CD4-positive, alpha-beta T cell treated with Interleukin-6 at 100 ng/mL for 8 hours (primary cell): ENCODE measurements at places on chromosomes 12 and 14.

GRCh38 chr12:131928711-131929580 is at the start of gene PUS1:
TSS of gene PUS1 (plus strand) at chr12:131929276. CDS start at chr12:131929723, 447 bp downstream.
- peak; percentile 95 for DNase-seq

- no peak for DNase-seq
These were observed 67.6 kb upstream of the GNG2 start for GRCh38 chr14:51792809-51793208.

DNA sequence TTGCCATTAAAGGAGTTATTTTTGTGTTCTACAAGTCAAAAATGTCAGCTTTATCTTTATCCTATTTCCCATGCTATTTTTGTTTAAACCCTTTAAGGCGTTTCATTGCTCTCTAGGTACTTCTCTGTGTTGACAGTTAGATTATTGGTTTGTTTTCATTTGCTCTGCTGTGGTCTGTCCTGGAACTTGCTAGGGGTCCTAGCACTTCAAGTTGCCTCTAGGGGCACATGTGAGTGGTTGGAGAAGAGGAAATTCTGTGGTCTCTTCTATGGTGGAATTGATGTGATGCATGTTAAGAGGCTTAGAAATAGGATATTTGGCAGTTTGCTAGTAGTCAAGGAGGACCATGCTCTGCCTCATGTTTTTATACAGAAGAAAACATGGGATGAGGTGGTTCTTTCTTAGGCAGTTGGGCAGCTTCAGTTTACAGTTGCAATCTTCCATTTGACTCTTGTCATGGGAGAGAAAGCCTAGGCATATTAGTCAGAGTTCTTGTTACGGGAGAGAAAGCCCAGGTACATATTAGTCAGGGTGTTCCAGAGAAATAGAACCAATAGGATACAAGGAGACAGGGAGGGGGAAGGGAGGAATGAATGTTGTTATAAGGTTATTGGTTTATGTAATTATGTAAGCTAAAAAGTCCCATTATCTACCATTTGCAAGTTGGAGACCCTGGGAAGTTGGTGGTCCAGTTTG is 14.4 kb downstream of the TTLL5 start:
- no peak for DNase-seq

GRCh38 chr14:57760896-57761295 is 105.0 kb downstream of the SLC35F4 start:
- DNase-seq, result no peak

- DNase-seq, result no peak
These were observed 974 bp downstream of the BTBD7 start for GRCh38 chr14:93331728-93332396.

- no peak for DNase-seq
These were observed 7.7 kb downstream of the SLC6A13 start for GRCh38 chr12:254912-255311.

- no peak for DNase-seq
These were observed 79.2 kb downstream of the ASCL1 start for GRCh38 chr12:103036581-103037214.

DNA sequence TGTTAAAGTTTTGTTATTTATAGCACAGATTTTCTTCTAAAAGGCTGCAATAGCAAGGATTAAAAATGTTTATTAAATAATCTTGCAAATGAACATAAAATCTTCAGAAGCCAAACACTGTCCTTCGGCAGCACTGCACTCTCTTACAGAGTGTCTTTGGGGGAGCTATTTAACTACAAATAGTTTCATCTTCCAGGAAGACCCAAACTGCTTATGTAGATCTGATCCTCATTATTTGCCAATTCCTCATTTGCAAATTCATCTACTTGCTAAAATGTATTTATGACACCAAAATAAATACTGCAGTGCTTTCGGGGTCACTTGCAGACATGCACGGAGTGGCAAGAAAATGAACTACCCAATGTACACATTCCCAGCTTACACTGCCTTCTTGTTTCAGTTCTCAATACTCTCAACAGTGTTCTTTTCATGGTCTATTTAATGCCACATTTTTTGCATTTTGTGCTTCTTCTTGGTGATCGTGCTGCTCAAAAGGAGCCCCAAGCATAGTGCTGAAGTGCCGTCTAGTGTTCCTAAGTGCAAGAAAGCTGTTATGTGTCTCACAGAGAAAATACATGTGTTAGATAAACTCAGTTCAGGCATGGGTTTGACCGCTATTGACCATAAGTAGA is 128.1 kb downstream of the PRKD1 start:
- DNase-seq, result no peak

DNA sequence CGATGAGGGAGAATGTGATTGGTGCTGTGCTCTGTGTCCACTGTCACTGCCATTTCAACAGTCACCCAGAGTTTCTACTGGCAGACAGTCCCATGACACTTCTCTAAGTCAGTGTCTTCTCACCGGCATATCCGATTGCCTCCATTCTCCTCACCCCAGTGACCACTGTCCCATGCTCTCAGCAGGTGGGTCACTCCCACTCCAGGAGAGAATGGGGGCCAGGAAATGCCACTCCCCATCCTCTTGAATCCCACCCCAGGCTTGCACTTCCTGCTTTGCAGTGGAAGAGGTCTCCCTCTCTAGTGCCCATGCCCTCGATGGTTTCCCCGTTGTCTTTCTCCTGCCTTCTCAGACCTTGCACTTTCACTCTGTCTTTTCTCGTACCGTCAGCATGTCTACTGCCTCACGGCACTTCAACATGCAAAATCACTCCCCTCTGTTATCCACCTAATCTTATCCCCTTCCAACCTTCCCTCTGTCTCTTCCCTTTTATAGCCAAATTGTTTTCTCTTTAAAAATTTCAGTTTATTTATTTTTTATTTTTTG is 2.2 kb upstream of the EP400 start:
- DNase-seq, result no peak

- no peak for DNase-seq
These were observed 27.0 kb downstream of the DHRS2 start for GRCh38 chr14:23663127-23663526.

DNA sequence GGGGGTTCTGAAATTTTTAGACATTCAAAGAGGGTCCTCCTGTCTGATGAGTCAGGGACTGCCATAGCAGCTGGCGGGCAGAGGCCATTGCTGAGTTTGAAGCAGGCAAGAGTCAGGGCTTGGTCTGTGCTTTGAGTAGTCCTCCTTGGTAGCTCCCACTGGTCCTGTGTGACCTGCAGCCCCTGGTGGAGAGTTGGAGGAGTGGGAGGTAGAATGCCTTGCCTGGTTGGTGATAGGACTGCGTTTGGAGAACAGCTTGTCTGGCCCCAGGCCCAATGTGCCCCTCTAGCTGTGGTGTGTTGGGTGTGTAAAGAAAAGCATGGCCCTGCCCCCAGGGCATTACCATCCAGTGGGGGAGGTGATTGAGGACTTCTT is 116.7 kb downstream of the BEGAIN start:
- no peak for DNase-seq

- DNase-seq, result no peak
These were observed 134.9 kb upstream of the IFNG-AS1 start for GRCh38 chr12:67854351-67854750.

DNA sequence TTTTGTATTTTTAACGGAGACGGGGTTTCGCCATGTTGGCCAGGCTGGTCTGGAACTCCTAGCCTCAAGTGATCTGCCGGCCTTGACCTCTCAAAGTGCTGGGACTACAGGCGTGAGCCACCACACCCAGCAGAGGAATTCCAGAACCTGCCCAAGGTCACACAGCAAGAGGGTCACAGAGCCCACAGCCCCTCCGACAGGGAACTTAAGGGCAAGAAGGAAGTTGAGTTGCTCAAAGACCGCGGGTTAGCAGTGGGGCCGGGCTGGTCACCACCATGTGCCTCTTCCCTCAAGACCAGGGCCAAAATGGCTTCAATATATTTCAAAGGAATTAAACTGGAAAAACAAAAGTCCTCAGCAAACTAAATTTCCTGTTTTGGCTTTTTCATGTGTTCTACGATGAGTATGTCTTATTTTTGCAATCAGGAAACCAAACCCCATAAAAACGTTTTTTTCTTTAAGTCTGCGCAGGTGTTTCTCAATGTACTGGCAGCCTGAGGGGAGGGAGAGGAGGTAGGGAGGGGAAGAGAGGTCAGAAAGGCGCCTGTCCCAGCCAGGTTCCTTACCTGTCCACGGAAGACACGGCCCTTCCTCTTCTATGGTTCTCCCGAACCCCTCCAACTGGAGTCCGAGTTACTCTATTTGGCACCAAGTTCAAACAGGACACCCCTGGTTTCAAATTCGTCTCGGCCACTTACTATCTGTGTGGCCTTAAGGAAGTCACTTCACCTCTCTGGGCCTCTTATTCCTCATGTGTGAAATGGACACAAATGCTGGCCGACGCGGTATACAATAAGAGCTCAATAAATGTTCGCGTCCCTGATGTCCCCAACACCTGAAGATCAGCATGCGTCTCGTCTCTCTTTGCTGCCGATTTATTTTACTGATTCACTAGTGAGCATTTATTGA is 778 bp downstream of the SLC8B1 start:
- DNase-seq, result peak; percentile 31

DNA sequence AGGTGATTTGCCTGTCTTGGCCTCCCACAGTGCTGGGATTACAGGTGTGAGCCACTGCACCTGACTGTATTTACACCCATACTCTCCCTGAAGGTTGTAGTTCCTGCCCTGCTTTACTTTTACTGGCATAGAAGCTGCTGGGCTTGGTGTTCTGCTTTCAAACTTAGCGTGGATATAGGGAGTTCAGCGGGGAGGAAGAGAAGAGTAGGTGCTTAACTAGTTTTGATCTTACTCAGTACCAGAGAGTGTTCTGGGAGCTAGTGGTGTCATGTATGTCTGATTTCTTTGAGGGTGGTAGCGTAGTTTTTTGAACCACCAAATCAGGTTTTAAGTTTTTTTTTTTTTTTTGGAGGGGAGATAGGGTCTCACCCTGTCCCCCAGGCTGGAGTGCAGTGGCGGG is 13.8 kb downstream of the RCOR1 start:
- no peak for DNase-seq

GRCh38 chr12:52322069-52322468 is 871 bp upstream of the KRT83 start:
- no peak for DNase-seq

DNA sequence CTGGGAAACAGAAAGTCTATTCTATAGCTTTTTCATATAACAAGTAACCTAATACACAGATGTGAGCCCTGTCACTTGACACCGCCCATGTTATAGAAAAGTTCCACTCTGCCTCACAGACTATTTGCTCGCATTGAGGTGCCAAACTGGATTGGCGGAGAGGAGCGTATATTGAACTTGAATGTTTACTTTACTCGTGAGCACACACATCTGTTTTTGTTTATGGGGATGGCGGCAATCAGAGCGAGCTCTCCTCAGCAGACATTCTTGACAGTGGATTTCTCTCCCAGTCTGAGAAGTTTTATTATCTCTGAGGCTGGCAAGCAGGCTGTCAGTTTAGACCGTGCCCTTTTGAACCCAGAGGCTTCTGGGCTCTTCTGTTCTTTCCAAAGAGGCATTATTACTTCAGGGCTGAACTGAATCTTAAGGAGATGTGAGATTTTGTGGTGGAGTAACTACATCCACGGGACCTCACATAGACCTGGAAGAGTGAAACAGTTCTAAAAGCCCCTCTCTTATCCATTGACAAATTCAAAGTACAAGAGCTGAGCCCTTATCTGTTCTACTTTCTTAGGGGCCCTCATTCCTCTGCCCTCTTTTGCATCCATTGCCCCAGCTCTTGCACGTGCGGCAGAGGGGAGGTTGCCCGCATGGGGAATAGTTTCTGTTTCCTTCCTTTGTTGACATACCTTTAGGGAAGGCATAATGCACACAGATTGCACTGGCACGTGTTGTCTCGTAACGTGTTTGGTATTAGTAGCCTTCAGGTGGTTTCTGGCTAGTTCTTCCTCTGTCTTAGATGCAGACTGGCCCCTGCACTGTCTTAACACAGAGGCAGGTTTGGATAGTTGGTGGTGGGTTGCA is 68.2 kb downstream of the DRAM1 start:
- DNase-seq, result no peak

- no peak for DNase-seq
These were observed 41.1 kb downstream of the PSMA6 start for GRCh38 chr14:35333264-35333730.

GRCh38 chr14:80426683-80427082 is 215.4 kb upstream of the DIO2 start:
- DNase-seq, result no peak

GRCh38 chr14:51201890-51202289 is 38.2 kb upstream of the TMX1 start:
- no peak for DNase-seq

- DNase-seq, result no peak
These were observed 364 bp upstream of the GPR65 start for GRCh38 chr14:88004506-88005036.

GRCh38 chr12:44317651-44318126 is 481.8 kb downstream of the TMEM117 start:
- DNase-seq, result no peak

- DNase-seq, result no peak
These were observed 151.9 kb downstream of the LRRK2 start for GRCh38 chr12:40376533-40377267.

- no peak for DNase-seq
These were observed 202.1 kb upstream of the MYL2 start for GRCh38 chr12:111122458-111122878.

DNA sequence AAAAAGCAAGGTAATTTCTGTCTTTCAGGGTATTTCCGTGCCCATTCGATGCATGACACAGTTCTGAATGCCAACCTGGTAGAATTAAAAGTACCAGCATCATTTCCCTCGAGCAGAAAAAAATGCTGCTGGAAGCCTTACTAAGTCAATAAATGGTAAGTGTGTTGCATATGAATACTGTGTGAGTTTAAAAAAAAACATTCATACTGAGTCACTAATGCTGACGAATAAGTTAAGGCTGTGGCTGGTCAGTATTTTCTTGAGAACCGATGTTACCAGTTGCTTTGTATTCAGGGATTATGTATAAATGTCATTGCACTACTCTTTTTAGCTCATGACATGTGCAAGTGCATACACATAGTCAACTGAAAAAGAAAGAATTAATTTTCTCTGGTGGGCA is 710.2 kb downstream of the TRHDE start:
- DNase-seq, result no peak

GRCh38 chr12:19780460-19780859 is 341.2 kb downstream of the AEBP2 start:
- no peak for DNase-seq

GRCh38 chr12:62793256-62794217 is 141.4 kb downstream of the PPM1H start:
- peak; percentile 70 for DNase-seq

- no peak for DNase-seq
These were observed 148.0 kb downstream of the PDZRN4 start for GRCh38 chr12:41336041-41336549.

GRCh38 chr12:97813301-97813700 is 350.7 kb downstream of the RMST start:
- DNase-seq, result no peak

- peak; percentile 19 for DNase-seq
These were observed 136.4 kb upstream of the USP15 start for GRCh38 chr12:62123721-62124203.
